CD4-positive, alpha-beta T cell treated with Interleukin-10 for 1 hour (primary cell): ENCODE measurements at places on chromosomes 7 and 10.

GRCh38 chr10:28975891-28976531, 298.7 kb downstream of the BAMBI start:
- DNase-seq, result no peak

DNA sequence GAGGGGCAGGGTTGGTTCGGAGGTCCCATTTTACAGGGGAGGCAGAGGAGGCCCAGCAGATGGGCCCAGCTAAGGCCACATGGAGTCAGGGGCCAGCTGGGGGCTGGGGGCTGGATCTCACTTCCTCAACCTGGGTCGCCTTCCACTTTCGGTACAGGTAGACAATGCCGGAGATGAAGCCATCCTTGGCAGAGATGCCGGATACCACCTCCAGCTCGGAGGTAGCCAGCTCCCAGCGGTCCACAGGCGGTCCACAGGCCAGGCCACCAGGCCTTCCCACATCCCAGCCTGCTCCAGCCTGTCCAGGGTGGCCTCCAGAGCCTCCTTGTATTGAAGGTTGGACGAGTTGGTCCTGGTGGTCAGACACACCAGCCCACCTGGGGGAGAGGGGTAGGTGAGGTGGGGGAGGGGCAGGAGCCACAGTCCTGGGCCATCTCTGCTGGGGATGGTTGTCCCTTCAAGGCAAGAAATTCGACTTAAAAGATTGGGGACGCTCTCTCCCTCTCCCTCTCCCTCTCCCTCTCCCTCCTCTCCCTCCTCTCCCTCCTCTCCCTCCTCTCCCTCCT, 3.9 kb downstream of the CLDN4 start:
- DNase-seq, result no peak

GRCh38 chr7:122520971-122521555, 177.9 kb downstream of the RNF133 start:
- DNase-seq, result no peak

- DNase-seq, result no peak
Observed at GRCh38 chr7:73977619-73978618, 50.1 kb upstream of the ELN start.

DNA sequence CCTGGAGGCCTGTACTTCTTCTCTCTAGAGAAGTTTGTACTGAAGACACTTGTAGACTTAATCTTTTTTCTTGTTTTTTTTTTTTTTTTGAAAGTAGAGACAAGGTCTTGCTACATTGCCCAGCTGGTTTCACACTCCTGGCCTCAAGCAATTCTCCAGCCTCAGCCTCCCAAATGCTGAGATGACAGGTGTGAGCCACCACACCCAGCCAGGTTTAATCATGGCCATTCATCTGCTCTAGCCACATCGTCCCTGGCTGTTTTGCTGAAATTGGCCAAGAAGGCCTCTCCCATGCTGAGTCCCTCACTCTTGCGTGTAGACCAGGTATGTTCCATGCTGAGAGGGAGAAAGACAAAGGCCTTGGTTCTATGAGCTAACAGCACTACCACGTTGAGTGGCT, 176.2 kb downstream of the JCAD start:
- no peak for DNase-seq

- no peak for DNase-seq
Observed at GRCh38 chr7:147858421-147858820, 732.1 kb upstream of the C7orf33 start.

DNA sequence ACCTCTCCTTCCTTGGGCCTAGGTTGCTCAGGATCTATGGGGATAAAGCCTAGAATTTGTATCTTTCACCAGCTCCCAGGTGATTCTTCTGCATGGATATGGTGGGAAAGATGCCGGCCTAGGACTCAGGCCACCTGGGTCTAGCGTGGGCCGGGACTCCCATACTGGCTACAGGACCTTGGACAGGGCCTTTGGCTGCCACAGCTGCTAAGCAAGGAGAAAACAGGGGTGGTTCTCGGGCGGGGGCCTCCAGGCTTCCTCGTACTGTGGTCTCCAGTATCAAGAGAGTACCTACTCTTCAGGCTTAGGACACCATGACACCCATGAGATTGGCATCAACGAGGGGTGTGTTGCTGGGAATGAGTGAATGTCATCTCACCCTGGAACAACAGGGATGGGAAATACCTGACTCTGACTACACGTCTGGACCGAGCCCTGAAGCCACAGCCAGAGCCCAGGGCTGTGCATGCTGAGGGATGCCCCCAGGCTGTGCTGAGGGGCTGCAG, 120.3 kb upstream of the ADAM12 start:
- DNase-seq, result no peak

DNA sequence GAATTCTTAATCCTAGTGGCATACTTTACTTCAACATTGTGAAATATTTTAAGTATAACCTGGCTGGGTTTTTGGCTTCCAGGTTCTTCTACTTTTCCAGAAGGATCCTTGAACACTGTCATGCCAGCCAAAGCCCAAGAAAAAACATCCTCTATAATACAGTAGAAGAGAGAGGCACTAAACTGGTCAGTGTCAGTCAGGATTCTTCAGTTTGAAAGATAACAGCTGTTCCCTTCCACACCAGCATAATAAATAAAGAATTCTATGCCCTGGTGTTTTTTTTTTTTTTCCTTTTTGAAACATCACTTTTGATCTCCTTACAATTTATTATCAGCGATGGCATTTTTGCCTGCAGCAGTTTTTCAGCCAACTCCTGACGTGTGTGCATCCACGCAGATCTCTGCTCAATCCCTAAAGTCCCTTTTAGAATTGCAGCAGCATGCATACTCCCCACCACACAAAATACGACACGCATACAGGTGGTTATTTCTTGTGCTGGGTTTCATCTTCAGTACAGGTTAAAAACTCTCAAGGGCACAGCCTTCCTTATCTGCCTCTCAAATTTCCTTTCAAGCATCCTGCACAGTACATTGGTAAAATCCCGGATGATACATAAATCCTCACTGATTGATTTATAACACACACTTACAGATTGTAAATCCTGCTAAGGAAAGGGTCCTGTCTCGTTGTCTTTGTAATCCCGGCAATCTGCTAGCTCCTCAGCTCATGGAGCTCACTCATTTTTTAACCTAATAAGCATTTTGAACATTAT, 100.2 kb downstream of the TPK1 start:
- no peak for DNase-seq

- no peak for DNase-seq
Observed at GRCh38 chr10:132845780-132846595, 60.0 kb upstream of the NKX6-2 start.

- no peak for DNase-seq
Observed at GRCh38 chr10:61612009-61612408, 50.7 kb upstream of the CABCOCO1 start.

DNA sequence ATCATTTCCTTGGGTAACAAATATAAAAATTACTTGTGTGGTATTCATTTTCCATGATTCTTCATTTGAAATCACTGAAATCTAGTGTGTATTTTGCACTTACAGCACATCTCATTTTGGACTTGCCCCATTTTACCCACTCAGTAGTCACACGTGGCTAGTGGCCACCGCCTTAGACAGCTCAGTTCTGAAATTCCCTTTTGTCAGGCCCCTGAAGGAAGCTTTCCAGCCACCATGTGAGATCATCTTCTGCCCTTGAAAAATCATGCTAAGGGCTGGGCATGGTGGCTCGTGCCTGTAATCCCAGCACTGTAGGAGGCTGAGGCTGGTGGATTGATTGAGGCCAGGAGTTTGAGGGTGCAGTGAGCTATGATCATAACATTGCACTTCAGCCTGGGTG, 79.3 kb downstream of the PLXDC2 start:
- no peak for DNase-seq

DNA sequence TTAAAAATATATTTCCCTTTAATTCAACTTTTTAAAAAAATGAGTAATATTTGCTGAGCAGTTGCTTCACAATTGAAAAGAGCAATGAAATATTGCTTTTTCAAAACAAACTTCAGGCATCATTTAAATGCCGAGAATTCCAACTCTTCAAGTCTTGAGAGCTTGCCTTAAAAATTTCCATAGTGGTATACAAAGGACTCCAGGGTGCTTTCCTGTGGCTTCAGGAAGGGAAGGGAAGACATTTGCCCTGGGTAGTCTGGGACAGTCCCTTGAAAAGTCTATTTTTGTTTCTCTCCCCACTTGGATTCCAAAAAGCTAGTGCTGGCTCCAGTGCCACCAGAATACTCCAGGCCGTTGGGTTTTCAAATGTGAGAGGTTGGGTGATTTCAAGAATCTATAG, 71.7 kb downstream of the HYCC1 start:
- no peak for DNase-seq

DNA sequence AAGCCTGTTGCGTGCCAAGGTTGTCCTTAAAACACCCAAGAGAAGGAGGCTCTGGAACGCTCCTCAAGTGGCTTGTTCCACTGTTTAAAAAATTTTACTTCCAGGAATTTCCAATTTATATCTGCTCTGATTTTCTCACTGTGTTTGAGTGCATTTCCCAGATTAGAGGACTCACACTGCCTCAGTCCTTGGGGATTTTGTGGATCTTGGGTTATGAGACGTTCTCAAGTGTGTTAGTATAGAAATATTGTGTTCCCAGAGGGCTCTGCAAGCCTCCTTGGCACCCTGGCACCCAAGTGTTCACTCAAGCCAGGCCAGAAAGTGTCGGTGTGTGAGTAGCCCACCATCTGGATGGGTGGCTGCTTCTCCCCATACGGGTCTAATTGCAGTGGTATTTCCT, 192.2 kb downstream of the SNX10 start:
- no peak for DNase-seq

GRCh38 chr7:17131060-17131345, 167.4 kb upstream of the AHR start:
- DNase-seq, result no peak

DNA sequence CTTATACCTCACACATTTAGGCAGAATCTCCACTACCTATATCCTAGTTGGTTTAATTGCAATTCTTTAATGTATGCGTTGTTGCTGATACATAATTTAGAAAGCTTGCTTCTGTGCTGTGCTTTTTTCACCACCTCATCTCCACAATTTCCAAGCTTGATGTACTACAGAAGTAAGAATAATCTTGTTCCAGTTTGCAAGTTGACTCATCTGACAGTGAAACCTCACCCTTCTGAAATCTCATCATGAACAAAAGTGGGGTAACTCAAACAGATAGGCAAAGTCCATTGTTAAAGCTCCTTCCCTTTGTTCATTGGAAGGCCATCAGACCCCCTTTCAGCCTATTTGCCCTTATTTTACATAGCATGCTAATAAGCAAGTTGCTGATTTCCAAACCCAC, 13.6 kb downstream of the EIF4EBP2 start:
- DNase-seq, result no peak

DNA sequence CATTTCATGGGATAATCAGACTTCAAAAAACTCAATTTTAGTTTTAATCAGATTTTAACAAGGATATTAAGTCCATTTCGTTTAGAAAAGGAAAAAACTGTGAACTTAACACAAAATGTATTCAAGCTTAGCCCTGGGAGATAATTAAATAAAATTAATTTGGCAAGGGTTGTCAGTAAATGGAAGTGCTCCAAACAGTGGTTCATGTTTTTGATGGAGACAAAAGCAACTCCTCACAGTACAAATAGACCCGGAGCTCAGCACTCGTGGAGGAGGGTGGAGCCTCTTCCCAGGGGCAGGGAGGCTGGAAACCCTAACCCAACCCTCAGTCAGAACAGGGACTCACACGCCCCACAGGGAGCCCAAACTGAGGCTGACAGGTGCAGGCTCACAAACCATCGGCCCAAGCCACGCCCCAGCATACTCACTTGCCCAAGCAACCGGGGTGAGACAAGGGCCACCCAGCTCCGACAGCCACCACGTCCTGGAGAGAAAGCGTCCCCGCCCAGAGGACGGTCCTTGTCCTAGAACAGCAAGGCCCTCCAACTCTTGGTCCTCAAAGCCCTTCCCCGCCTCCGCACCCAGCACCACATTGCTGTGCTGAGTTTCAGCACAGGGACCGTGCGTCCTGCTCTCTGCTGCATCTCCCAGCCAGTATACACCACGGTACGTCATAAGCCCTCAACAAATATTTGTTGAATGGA, 39.8 kb downstream of the MAD1L1 start:
- no peak for DNase-seq

- no peak for DNase-seq
Observed at GRCh38 chr10:44978570-44979280, at the start of gene DEPP1. Gene DEPP1, minus strand, starts transcription at chr10:44978809. Its CDS starts 779 bp downstream, at chr10:44978030.

DNA sequence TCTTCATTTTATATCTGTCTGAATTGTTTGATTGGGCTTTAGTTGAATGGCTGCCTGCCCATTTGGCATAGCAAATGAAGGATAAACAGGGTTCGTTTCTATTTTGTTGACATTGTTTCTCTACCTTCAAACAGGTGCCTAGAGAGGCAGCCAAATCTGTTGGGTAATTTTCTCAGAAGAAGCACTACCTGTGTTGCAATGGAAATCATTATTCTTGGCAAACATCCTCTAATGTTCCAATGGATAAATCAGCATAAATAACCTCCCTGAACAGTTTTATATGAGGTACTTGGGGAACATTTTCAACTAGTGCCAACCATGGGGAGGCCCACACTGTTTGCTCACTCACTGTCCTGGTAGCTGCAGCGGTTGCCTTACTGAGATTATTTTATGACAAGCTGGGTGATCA, 64.4 kb upstream of the PLPP4 start:
- DNase-seq, result no peak

- no peak for DNase-seq
Observed at GRCh38 chr7:52355053-52355452, 680.4 kb upstream of the POM121L12 start.

DNA sequence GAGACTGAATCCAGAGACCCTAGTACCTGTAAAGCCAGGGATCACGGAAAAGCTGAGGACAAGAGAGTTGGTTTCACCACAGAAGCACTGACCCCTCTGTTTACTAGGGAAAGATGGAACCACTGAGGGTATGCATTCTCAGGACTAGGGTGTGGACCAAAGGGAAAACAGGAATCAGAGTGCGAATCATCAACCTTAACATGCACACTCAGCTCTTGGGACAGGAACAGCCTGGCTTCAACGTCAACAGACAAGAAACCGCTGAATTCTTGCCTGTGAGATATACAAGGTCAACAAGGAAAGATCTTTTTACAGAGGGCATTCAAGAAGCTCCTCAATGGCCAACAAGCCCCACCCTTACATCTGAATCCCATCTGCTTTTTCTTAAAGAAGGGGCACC, 14.9 kb downstream of the TNRC18 start:
- DNase-seq, result no peak

DNA sequence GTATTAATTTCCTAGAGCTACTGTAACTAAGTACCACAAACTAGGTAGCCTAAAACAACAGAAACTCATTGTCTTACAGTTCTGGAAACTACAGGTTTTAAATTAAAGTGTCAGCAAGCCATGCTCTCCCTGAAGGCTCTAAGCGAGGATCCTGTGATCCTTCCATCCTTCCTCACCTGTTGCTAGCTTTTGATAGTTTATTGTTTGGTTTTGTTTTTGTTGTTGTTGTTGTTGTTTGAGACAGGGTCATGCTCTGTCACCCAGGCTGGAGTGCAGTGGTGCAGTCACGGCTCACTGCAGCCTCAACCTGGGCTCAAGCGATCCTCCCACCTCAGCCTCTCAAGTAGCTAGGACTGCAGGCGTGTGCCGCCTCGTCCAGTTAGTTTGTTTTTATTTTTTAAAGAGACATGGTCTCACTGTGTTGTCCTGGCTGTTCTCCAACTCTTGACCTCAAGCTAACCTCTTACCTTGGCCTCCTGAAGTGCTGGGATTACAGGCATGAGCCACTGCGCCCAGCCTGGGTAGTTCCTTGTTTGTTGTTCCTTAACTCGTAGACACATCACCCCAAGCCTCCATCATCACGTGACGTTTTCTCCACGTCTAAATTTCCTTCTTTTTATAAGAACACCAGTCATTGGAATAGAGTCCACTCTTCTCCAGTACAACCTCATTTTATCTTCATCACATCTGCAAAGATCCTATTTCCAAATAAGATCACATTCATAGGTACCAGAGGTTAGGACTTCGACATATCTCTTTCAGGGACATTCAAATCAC, 109.1 kb downstream of the AKR1D1 start:
- no peak for DNase-seq
